Bronchial epithelial cell (primary cell): ENCODE measurements at places on chromosomes 6 and 20.

DNA sequence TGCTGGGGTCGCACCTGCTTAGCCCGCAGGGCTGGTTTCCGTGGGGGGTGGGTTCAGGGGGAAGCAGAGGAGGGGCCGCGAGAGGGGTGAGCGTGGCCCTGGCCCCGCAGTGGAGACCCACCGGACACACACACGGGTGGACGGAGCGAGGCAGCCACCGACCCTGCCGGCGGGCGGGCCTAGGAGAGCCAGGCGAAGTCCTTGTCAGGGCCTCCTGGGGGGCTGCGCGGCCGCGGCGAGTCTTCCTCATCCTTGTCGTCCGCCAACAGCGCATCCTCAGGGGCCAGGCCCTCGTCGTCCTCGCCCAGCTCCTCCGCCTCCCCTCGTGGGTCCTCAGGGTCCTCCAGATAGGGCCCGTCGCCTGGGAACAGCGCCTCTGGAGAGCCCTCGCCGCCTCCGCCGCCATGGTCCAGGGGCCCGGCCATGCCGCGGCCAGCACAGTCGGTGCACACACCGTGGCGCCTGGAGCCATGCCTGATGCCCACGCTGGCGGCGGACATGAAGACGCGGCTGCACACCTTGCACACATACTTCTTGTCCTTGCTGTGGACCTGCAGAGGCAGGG is 7.3 kb downstream of the SLC2A4RG start:
- DNase-seq = no peak

DNA sequence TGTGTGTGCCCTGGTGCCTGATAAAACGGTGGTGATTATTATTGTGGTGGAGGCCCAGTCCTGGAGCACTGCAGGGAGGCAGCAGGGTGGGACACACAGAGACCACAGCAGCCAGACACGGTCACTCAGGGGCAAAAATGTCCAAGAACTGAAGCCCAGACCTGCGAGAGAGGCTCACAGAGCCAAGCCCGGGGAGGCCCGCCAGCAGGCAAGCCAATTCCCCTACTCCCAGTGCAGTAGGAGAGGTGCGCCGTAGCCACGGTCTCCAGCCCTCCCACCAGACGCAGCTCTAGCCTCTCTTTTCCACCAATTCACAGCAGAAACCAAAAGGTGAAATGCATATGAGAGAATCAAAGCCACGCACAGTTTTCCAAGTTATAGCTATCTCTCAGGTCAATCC is 179.4 kb upstream of the TAB2 start:
- DNase-seq = no peak

DNA sequence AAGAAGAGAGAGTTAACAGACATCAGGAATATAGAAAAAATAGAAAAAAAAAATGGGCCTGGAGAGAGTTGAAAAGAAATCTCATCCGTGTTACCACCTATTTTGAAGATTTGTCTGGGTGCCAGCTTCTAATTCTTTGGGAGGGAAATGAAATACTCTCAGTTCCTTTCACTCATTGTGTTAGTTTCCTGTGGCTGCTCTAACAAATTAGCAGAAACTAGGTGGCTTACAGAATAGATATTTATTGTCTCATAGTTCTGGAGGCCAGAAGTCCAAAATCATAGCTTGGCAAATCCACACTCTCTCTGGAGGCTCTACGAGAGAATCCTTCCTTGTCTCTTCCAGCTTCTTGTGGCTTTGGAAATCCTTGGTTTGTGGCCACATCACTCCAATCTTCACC is 225.1 kb upstream of the BTBD3 start:
- no peak for DNase-seq

DNA sequence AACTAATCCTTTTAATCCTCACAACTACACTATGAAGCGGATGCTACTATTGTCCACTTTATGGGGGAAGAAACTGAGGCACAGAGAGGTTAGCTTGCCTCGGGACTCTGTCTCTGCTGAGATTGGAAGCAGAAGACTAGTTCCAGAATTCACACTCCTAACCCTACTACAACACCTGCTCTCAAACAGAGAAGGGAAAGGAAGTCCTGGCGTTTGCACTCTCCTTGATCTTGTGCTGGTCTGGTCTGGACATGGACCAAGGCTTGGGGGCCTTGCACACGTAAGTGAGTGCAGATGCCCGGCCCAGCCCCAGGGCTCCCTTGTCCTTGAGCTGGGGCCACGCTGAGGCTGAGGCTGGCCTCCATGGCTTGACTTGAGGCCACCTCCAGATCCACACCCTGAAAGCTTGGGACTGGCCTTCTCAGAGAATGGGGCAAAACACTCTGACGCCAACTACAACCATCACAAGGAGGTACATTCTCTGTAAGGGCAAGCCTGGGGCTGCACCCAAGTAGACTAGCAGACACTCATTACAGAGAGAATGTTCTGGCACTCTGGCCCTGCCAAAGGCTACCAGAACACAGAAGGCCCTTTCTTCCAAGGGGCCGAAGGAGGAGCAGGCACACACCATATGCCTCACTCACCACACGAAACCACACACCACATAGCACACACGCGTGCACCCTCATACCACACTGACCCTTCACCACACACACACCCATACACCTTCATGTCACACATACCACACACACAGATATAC is 33.3 kb upstream of the EZR start:
- DNase-seq = peak; percentile 29

DNA sequence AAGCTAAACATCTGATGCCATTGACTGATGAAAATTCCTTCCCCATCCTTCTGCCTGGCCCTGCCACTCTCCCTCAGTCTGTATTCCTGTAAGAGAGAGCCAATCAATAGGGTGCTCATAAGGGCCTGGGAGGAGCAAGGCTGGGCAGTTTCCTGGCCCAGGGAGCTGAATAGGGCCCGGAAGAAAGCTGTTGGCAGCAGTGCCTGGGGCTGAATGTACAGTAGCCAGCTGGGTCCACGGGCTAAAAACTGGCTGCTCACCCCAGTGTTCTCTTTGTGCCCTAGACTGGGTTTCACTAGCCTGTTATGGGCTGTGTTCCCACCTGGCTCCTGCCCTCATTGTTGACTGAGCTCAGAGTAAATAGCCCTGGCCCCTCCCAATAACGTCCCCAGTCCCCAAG is 1.7 kb upstream of the WFDC2 start:
- no peak for DNase-seq

DNA sequence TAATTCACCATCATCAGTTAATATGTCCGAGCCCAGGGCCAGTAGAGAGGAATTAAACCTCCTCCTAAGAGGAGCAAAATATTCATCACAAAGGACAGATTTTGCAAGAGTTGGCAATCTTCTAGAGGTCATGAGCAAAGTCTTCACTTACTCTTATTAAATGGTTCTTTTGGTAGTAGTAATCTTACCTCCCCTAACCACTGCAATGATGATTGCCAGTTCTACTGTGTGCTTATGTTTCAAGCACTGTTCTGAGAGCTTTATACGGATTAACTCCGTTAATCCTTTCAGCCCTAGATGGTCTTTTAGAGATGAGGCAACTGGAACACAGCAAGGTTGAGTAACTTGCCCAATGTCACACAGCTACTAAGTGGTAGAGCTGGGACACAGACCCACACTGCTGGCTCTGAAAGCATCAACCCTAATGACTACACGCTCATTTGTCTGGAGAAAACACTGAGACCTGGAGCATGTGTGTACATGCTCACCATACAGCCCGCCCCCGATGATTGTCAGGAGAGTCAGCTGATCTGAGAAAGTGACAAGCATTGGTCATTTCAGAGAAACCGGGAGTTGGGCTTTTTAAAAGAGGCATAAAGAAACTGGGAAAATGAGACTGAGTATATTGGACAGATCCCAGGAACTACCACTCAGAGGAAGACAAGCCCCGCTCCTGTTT is 276.0 kb downstream of the NRN1 start:
- DNase-seq = peak; percentile 30

GRCh38 chr6:28712982-28713381 is 187.3 kb downstream of the GPX5 start:
- DNase-seq = no peak

- peak; percentile 66 for DNase-seq
Measured at GRCh38 chr6:150145427-150145826, 2.6 kb downstream of the PPP1R14C start.

GRCh38 chr6:26520237-26520849 is 17.8 kb upstream of the HMGN4 start:
- DNase-seq = peak; percentile 46

DNA sequence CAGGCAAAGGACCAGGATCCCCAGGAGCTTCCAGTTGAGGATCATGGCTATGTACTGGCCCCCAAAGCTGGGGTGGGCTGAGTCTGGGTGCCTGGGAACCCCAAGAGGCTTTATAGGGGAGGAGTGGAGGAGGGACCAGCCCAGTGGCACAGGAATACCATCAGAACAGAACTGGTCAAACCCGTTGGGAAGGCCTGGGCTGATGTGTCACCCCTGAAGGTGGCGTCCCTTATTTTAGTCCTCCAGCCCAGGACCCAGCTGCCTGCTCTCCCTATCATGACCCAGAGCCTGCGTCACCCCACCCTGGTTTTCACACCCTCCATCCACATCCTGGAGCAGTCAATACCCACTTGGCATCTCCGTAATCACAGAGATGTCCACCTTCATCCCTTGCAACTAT is at the start of gene PSORS1C2:
Gene PSORS1C2 (minus strand): TSS at position 85 of the 400 bp plus-strand sequence. CDS start 40 bp downstream, at position 45.
- DNase-seq = no peak

DNA sequence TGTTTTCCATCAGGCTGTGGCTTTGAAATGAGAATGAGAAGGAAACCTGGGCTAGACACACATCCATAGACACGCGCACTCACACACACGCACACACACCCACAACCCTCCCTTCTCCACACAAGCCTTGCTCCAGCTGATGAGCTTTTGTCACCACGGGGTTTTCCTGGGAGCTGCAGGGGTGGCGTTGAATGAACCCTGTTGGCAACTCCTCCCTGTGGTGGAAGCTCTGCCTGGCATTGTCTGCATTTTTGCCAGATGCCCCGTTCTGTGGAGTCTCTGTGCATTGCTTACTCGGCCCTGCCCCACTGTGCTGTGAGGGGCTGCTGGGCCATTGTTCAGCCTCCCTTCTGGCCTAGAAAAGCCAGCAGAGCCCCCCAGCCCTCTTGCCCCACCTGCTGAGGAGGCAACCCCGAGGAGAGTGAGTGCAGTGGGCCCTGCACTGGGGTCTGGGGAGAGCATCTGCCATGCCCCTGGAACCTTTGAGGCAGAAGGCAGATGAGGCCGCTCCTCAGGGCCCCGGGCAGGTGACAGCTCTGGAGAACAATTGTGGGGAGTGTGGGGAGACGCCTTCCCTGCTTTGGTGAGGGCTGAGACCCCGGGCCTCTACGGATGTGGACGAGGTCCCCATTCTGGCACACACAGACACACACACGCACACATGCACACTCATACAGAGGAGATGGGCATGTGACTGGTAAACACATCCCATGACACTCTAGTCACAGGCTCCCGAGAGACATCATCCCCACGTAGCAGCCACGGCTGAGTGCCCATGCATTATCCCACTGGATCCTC is 9.9 kb downstream of the ADIG start:
- no peak for DNase-seq

DNA sequence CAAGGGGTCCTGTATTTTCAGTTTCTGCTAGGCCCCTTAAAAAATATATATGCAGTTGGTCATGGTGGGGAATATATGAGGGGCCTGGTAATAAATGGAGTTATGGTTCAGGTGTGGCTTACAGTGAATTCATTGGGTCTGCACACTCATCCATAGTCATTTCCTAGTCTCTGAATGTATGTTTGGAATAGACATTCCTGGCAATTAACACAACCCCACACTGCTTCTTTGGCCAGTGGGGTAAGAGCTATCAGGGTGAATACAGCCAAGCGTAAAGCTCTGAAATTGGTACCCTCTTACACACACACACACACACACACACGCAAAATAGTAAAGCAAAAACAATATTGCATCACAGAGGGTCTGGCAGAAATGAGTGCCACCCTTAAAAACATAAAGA is 56.5 kb downstream of the QRSL1 start:
- DNase-seq = peak; percentile 52

- DNase-seq = no peak
Measured at GRCh38 chr6:24517659-24518543, 23.1 kb downstream of the ALDH5A1 start.

- no peak for DNase-seq
Measured at GRCh38 chr20:32439132-32439829, 81.2 kb downstream of the ASXL1 start.

- DNase-seq = peak; percentile 77
Measured at GRCh38 chr6:30881392-30882203, 2.7 kb upstream of the DDR1 start.

- peak; percentile 72 for DNase-seq
Measured at GRCh38 chr6:219641-220198, 72.6 kb upstream of the DUSP22 start.

DNA sequence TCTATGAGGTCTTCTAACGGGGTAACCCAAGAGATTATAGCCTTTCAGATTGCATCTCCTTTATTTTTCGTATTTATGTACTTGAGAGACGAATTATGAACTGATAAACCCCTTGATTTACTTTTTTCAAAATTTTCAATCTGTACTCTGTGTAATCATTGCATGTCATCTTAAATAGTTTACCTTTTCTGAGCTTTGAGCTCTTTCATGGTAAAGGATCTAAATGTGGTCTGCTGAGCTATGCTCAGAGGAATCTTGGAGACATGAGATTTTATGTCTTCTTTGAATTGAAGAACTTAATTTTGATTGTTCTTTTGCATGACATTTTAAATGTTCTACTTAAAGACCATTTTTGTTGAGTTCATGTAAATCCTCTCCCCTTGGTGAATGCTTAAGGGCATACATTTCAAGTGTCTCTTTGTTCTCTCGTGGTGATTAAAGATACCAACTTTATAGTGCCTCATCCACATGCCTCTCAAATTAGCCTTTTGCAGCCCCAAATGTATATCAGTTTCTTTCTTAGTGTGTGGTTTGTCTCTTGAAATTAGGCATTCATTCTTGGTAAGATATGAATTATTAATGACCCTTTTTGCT is 116.3 kb upstream of the SCGN start:
- DNase-seq = no peak

DNA sequence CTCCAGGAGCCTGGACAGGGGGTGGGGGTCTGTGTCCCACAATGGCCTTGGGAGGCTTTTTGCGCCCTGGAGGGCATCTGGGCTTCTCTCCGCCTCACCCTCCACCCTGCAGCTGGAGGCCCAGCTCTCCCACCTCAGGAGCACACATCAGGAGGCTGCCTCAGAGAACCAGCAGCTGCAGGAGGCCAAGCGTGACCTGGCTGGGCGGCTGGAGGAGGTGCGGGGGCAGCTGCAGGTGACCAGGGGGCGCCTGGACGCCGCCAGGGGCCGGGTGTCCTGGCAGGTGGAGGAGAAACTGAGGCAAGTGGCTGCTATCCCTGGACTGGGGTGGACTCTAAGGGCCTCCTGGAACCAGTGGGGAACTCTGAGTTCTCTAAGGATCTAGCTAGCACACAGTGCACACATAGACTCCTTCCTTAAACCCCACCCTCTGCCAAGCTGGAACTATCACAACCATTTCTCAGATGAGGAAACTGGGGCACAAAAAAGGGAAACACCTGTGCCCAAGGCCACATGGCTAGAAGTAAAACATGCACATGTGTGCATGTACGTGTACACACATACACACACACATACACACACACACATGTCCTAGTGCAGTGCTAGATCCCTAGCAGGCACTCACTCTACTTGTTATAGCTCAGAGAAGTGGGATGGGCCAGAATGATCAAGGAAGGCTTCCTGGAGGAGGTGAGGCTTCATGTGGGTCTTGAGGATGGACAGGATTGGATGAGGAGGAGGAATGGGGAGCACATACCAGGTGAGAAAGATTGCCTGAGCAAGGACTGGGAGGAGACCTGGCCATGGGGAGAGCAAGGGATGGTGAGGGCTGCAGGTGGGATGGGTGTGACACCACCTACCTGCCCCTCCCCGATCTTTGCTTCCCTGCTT is 22.9 kb downstream of the RAB44 start:
- no peak for DNase-seq

GRCh38 chr6:14645841-14646240 is 528.3 kb downstream of the CD83 start:
- no peak for DNase-seq
